ENCODE measurements at places on chromosomes 6 and 20.

GRCh38 chr6:75524322-75524972 is 30.8 kb upstream of the FILIP1 start:
- DNase-seq = no peak

DNA sequence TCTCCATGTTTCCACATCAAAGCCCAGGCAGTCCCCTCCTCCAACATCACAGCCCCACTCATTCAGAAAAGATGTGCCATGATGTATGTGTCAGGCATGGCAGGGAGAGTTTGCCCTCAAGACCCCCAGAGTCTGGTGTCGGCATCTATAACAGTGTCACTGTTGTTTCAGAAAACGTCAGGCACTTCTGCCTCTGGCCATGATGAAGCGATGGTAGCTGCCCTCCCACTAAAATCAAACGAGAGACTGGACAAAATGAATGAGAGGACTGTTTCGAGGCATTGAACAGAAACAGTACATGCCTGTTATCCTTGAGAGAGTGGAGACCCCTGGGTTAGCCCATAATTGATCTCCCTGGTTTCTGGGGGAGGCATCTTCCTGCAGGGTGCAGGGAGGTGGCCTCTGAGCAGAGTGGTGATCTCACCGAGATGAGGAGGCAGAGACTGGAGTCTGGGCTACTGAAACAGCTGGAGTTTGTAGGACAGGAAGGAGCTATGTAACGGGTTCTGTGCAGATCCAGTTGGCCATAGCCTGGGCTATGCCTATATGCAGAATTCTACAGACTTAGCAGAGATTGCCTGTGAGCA is 144.5 kb downstream of the SYCP2 start:
- no peak for DNase-seq

GRCh38 chr6:32424589-32425300 is 14.9 kb upstream of the HLA-DRA start:
- DNase-seq = no peak

- DNase-seq = peak; percentile 25
Observed at GRCh38 chr20:25076731-25077609, 5.0 kb downstream of the VSX1 start.

DNA sequence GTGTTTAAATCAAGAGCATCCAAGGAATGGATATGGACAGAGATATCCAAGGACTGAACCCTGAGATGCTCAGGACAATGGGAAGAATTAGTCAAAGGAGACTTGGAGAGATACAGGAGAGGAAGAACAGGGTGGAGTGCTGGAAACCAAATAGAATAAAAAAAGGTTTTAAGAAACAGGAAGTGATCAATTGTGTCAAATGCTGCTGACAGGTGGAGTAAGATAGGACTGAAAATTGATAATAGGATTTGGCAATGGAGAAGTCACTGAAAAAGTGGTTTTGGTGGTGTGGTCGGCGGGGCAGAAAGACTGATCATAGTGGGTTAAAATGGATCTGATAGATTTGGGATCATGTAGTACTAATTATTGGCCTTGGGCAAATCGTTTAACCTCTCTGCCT is 37.9 kb upstream of the PNRC1 start:
- DNase-seq = no peak

DNA sequence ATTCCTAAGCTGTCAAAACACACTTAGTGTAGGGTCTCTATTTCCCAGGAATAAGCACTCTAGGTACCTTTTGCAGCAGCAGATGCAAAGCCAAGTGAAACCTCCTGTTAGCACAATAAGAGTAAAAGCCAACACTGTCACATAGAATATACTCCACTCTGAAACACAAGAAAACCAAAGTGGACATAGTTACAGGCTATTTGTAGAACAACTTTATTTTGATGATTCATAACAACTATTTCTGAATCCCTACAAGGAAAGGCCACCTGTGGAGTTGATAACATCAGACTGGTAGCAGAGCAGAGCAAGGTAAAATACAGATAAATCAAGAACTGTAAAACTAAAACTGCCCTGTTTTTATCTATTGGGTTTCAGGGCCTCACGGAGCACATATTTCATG is 59.7 kb downstream of the ALDH5A1 start:
- no peak for DNase-seq

DNA sequence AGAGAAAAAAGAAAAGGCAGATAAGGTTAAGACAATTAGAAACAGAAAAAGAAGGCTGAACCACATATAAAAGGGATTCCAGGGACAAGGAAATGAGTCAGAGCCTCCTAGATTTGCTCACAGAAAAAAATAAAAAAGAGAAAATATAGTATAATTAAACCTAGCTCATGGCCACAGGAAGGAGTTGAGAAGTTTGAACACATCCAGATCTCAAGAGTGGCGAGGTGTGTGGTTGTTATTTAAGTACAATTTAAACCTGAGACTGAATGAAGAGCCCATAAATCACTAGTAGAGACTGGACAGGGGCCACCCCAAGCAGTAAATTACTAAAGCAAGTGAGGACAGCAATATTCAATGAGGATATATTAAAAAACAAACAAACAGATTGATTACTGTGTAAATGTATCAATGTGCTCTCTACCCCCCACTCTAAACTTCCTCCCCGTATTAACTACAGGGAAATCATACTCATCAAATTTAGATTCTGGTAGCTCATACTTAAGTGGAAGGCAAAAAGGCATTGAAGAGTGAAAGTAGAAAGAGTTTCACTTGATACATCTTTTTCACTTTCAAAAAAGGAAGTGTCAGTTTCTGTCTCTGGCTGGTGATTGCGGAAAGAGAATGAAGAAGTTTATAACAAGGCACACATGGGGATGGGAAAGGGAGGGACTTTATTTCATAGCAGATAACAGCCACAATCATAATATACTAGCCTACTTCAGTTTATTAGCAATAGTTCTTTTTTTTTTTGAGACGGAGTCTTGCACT is 49.3 kb upstream of the SCAF8 start:
- no peak for DNase-seq

GRCh38 chr20:20933142-20933958 is 172.8 kb downstream of the LINC00237 start:
- no peak for DNase-seq

DNA sequence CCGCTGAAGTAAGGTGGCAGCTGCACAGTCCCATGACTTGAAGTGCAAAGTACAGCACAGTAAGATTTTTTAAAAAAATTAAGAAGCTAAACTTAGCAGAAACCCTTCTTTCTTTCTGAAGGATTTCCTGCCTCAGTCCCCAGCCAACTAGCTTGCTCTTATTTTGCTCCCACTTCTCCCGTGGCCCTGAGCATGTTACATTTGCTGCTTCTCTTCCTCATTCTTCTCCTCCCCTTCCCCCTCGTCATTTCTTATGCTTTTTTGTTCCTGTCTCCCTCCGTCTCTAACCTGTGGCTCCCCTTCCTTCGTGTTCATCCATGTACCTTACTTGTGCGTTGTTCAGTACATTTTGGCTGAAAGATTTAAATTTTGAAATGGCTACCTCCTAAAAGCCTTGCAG is 123.0 kb downstream of the SASH1 start:
- DNase-seq = no peak
